ENCODE measurements at places on chromosomes 3 and 15.

DNA sequence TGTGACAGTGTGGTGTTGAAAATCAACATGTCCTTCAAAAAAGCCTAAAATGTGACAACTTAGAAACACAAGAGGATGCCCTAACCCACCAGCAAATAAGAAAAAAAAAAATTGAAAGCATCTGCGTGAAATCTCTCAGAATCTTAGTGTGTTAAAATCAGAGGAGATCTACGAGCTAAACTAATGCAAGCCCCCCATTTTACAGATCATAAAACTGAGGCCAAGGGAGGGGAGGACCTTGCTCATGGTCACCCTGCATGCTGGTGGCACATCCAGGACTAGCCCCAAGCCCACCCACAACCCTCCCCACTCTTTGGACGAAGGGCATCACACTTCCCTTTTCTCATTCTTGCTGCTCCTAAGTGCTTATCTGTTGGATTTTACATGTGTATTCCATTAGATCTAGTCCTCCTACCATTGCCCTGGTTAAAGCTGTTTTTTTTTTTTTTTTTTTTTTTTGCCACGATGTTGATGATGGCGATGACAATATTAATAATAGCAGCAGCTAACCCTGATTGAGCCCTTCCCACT lies 29.1 kb upstream of the NOX5 start:
- no peak for DNase-seq

GRCh38 chr3:42229942-42230688 lies 35.9 kb downstream of the CCK start:
- no peak for DNase-seq

DNA sequence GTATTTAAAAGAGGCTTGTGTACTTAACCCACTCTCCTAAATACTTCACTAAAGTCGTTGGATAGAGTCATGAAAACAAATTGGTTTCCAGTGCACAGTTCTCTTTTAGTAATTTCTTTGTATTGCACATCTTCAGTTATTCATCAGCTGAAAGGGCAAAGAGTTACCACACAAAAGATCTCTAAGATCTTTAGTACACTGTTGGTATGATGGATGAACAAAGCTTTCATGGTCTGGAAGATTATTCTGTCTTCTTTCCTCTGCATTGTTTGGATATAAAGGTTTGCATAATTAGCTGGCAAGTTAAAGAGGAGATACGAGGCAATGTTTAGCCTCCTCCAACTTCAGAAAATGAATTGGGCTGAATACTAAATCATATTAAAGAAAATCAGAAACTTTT lies 40.5 kb downstream of the BCHE start:
- DNase-seq, result no peak

GRCh38 chr3:193400304-193400703 lies 21.8 kb upstream of the ATP13A5 start:
- no peak for DNase-seq

GRCh38 chr3:178982137-178982536 lies 89.5 kb downstream of the ZMAT3 start:
- DNase-seq, result no peak

DNA sequence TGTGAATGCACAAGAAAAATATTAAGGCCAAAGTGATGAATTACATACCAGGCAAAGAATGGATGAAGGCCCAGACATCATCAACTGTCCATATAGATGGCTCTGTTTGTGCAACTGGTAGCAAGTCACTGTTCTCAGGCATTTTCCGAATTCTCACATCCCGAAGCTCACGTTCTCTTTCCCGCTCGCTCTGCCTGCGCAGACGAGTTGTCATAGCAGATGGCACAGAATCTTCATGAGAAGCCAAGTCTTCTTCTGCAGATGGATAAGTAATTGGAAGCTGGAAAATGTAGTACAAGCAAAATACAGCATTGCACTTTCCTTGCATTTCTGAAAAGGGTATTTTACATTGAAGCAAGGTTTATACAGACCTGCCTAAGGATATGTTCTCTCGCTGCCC lies 64.6 kb downstream of the GPR160 start:
- no peak for DNase-seq

GRCh38 chr15:42060797-42061196 lies 33.6 kb downstream of the PLA2G4D start:
- no peak for DNase-seq

DNA sequence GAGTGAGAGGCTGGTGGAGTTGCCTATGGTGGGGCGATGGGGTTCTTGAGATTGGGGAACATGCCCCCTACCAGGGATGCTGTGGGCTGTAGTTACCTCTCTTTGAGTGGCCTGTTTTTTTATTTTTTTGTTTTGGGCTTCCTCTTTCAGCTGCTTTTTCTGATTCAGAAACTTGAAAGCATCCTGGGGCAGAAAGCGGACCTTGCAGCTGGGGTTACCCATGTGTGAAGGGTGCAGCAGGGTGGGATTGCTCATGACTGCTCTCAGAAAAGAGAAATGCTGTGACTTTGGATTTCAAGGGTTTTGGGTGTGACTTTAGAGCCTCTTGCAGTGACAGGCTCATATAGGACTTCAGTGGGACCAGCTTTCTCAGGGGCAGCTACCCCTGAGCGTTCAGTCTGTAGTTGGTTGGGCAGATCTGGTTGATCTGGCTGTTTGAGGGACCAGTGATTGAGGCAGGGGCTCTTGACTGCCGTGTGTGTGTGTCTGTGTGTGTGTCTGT lies 1.8 kb downstream of the LIMD1 start:
- no peak for DNase-seq

GRCh38 chr15:29568840-29569532 lies 253.3 kb downstream of the TJP1 start:
- no peak for DNase-seq

GRCh38 chr3:175664911-175665310 lies 805.8 kb downstream of the NAALADL2 start:
- DNase-seq, result no peak

DNA sequence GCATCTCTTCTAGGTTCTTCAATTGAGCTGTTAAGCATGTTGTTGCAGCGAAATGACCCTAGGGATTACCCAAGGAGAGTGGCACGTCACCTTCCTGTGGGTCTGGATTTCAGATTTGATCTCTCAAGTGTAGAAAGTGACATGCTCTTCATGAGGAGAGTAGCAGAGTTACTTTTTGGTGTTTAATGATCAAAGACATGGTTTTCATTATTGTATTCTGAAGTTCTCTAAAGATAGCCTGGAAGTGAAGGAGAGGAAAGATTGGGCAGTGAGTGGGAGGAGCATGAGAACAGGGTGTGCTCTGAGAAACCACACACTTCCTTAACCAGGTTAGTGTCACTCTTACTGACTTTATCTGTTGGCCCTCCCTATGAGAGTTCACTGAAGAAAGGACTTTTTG lies 153.6 kb downstream of the AKAP13 start:
- DNase-seq, result no peak

- no peak for DNase-seq
These were observed 54.4 kb downstream of the ISG20 start for GRCh38 chr15:88693191-88693590.

DNA sequence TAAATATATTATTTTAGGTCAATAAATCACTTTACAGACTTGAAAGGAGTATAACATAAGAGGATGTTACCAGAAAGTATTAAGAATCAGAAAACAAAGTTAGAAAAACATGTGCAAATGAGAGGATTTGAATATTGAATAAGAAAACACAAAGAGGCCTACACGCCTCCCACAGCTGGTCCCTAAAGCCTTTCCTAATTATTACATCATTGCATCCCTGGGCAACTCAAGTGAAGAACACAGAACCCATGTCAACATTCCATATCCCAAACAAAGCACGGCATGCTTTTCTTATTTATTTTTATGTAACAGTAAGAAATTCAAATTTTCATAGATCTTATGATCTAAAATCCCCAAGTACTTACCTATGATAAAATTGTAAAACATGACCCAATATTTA lies 61.2 kb downstream of the HERC1 start:
- DNase-seq, result no peak

- DNase-seq, result peak; percentile 62
These were observed 296.6 kb downstream of the NR2F2 start for GRCh38 chr15:96627031-96627568.

GRCh38 chr15:68991723-68992122 lies 22.8 kb upstream of the NOX5 start:
- no peak for DNase-seq

GRCh38 chr3:53109891-53110771 lies 20.1 kb downstream of the RFT1 start:
- peak; percentile 68 for DNase-seq

GRCh38 chr3:132549169-132549568 lies 47.9 kb upstream of the ACKR4 start:
- no peak for DNase-seq
